ENCODE measurements at places on chromosomes 5 and 9. TPM values are rescaled to one million over a fixed set of nuclear protein-coding genes. Genes with fewer than 3 reads are reported as not detected.
A peak's percentile ranks its signal among the peaks of the same experiment; 100 is the strongest.

- peak; percentile 77 for DNase-seq
Observed at GRCh38 chr9:107975426-107976010, 485.9 kb upstream of the KLF4 start.

DNA sequence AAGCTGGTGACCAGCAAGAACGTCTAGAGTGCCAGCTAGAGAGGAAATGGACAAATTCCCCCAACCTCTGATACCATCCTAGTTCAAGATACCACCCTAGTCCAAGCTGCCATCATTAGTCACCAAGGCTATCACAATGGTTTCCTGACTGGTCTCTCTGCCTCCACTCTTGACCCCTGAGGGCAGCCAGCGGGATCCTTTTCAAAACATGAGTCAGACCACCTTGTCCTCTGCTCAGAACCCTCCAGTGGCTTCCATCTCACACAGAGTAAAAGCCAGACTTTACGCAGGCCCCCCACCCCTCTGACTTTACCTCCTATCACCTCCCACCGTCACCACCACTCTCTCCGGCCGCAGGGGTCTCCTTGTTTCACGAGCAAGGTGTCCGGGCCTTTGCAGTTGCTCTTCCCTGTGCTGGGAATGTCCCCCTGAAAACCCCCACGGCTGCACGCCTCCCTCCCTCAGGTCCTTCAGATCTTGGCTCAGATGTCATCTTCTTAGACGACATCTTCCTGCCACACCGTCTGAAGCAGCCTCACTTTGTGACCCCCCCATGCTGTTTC is 42.2 kb upstream of the FBXW11 start:
- no peak for DNase-seq

GRCh38 chr9:15246708-15247107 is 60.3 kb downstream of the TTC39B start:
- no peak for DNase-seq

Gene TAF1L
- total RNA-seq = 0.08 TPM

Gene AGTPBP1
- 17.8 TPM for total RNA-seq

- DNase-seq = no peak
Observed at GRCh38 chr5:108858959-108859358, 111.3 kb downstream of the FER start.

DNA sequence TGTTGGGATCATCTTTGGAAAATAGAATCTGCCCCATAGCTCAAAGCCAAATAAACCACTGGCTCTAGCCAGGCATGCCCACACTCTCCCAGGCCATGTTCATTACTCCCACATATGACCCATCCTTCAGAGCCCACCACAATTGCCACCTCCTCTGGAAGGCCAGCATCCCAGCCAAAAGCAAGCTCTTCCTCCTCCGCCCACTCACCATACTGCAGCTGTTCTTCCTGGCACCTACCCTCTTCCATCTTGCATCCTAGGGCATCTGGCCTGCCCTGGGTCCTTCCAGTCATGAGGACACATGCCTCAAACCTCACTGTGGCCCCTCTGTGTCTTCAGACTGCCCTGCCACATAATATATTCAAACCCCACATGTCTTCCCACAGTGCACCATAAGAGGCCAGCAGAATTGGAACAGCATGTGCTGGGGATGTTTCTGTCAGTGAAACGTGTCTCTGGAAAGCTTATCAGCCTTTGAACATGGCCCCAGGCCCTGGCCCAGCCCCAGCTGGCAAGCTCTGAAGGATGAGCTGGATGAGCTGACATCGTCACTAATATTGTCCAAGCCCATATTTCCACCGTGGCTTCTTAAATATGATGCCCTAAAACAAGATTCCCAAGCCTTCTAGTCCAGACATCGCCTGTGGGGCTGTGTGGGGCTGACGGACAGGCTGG is 230.8 kb downstream of the AGTPBP1 start:
- DNase-seq = no peak

Gene MLANA
- total RNA-seq = 47.4 TPM

DNA sequence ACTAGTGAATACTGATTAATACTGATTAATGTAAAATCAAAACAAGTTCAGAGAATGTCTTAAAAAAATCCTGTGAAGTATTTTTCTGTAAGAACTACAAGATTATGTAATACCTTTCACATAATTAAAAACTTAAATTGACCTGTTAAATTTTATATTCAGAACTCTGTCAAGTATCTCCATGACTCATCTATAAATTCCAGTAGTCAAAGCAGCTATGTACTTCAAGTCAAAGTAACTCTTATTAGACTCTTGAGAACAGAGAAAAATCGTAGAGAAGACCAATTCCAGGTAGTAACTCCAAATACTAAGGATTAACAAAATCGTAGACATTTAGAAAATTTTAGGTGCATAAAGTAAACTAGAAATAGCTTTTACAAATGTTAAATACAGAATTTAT is 77.1 kb downstream of the HOMER1 start:
- no peak for DNase-seq

DNA sequence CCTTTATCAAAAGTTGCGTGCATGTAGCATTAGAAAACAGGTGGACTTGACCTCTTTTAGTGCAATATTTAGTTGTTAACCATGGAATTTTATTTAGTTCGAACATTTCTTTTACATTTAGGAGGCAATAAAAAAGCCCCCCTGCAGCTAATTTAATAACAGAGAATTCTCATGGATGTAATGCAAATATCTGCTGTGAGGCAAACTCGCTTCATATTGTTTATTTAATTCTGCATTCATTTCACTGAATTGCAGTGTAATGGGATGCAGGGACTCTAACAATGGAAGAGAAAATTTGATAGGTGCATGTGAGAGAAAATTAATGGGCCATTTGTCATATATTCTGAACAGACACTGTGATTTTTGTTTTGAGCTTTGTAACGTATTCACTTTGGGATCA is 205.1 kb upstream of the CHD1 start:
- DNase-seq = no peak

Measured in suprapubic skin (tissue), 4 donors.